ENCODE measurements at places on chromosomes 1 and 21.

GRCh38 chr1:93042187-93043056, 36.7 kb upstream of the MTF2 start:
- no peak for DNase-seq

DNA sequence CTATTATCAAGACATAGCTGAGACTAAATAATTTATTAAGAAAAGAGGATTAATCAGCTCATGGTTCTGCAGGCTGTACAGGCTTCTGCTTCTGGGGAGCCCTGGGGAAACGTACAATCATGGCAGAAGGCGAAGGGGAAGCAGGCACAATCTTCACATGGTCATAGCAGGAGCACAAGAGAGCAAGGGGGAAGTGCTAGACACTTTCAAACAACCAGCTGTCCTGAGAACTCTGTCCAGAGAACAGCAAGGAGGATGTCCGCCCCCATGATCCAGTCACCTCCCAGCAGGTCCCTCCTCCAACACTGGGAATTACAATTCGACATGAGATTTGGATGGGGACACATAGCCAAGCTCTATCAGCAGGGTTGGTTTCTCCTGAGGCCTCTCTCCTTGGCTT, 10.3 kb upstream of the SLC45A1 start:
- DNase-seq: no peak

DNA sequence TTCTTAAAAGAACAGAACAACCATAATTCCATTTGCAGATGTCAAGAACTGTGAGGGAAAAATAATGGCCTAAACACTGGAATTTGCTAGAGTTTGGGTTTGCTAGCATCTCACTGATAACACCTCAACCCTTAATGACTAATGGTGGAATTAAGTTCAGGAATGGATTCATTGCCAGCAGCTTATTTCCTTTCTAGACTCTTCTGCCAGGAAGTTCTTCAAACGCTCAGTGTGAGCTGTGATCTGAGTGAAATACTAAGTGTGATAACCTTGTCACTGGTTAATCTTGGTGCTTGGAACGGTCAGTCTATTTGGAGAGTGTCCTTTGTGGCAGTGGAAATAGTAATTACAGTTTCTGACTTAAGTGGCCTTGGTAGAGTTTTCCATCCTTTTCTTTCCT, 21.6 kb upstream of the PLEKHM2 start:
- DNase-seq: no peak

DNA sequence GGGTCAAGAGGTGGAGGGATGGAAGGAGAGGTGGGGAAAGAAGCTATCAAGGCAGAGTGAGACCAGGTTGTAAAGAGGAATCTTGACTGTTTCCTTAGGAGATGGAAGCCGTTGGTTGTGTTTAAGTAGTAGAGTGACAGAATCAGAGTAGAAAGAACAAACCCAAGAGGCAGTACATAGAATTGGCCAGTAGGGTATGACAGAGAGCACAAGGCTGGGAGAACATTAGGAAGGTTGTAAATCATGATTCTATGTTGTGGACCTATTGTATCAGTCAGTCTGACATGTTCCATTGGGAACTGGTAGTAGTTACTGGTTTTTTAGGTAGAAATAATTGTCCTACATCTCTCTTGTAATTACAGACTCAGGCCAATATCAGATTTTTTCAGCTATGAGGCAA, 486.9 kb upstream of the USP24 start:
- DNase-seq: no peak

- DNase-seq: peak; percentile 84
Measured at GRCh38 chr1:12208764-12209494, 20.9 kb upstream of the VPS13D start.

GRCh38 chr1:186636786-186637185, 43.4 kb downstream of the PTGS2 start:
- no peak for DNase-seq

DNA sequence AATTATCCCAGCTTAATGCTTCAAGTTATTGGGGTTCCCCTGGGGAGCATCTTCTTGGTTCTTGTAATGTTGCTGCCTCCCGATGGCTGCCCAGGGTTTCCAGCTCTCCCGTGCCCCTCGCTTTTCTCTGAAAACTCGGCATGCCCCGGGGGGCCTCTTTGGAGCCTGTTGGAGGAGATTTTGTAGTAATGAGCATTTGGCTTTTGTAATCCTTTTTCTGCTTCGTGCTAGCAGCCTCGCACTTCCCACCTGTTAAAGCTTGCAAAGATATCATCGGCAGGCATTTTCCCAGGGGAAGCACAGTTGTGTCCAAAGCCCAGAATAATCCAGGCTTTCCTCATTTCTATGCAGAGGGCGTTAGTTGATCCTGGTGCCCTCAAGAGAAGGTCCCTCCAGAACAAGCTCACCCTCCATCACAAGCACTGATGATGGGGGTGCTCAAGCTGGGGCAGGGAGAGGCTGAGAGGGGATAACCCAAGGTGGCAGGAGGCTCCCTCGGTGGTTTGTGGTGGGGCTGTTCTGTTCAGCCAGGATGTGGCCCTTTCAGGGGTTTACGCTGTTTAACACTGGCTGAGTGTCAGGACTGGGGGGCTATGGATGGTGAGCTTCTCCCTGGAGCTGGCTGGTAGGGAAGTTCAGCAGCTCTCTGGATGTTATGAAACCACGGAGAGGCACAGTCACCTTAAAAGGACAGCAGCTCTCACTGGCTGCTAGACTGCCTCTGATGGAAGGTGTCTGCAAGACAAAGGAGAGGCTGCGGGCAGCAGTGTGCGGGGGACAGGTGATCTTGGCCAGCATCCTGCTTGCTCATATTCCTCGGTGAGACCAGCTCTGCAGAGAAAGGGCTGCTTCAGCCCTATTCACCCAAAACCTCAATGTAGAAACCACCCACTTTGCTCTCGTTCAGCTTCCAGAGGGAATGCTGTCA, 477.1 kb upstream of the VAMP3 start:
- no peak for DNase-seq

GRCh38 chr1:30759718-30760281, 2.2 kb upstream of the LAPTM5 start:
- DNase-seq: peak; percentile 47

DNA sequence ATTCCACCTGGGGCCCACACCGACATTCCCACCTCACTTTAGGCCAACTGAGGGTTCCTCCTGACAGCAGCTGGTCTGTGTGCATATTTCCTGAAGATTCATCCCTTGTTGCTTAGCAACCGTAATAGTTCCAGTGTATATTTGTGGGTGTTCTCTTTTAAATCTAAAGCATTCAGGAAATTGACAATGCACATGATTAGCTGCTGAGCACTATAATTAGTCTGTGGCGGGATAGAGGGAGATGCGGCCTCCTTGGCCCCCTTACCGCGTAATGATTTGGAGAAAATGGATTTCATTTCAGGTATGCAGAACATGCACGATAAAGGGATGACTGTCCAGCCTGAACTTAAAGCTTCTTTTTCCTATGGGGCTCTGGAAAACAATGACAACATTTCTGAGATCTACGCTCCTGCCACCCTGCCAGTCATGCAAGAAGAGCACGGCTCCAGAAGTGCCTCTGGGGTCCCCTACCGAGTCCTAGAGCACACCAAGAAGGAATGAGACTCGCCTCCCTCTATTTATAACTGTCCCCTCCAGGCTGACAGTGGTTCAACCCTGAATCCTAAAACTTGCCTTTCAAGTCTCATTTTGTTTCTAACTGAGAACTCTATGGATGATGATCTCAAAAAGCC, 33.8 kb upstream of the RCAN3 start:
- no peak for DNase-seq

DNA sequence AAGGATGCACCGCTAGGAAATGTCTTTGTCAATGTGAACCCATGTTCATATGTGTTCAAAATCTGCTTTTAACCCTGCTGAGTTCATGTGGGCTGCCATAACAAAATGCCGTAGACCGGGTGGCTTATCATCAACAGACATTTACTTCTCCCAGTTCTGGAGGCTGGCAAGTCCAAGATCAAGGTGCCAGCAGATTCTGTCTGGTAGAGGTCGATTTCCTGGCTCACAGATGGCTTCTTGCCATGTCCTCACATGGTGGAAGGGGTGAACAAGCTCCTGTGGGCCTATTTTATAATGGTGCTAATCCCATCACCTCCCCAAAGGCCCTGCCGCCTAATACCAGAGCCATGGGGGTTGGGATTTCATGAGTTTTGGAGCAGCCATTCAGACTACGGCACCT, 4.6 kb upstream of the CDCP2 start:
- no peak for DNase-seq

DNA sequence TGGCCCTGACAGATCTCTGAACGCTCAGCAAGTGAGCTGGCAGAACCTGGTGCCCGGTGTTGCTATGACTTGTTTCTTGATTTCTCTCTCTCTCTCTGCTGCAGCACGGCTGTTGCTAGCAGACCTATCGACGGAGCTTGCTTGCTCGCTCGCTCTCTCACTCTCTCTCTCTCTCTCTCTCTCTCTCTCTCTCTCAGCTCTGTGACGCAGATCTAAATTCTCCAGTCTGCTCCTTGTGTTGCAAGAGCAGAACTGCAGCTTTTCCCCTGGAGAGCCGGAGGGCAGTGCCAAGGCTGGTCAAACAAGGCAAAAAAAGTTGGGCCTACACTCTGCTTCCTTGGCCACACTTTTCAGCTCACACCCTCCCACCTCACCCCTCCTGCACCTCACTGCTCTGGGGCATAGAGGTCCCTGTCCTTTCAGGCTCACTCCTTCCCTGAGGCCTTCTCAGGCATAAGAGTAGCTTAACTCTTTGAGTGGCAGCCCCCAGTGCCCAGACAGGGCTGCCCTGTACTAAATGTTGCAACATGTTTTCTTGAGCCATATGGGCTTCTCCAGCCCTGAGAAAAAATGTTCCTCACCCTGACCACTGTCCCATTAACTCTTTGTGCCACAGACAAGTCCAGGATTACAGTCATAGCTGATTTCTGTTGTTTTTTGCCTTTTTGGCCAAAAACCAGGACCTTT, 72.2 kb downstream of the CD46 start:
- DNase-seq: peak; percentile 73

- no peak for DNase-seq
Measured at GRCh38 chr1:21323091-21323490, 32.8 kb upstream of the ECE1 start.

- DNase-seq: no peak
Measured at GRCh38 chr1:187445066-187445465, 616.3 kb downstream of the PLA2G4A start.

DNA sequence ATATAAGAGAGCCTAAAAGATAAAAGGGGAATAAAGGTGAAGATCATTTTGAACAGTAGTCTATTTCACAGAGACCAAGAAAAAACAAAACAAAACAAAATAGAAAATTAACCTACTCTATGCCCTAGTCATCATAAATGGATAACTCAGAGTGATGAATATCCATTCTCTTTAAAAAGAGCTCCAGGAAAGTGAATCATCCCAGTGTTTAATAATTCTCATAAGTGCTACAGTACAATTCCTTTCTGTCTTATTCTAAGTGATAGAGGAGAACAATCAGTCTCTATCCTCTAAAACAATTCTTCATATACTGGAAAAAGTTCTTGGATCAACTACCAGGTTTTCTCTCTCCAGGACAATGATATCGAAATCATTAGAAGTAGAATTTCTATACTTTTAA, 45.8 kb downstream of the GDAP2 start:
- DNase-seq: no peak

- no peak for DNase-seq
Measured at GRCh38 chr1:15618655-15619525, 1.6 kb downstream of the DDI2 start.

DNA sequence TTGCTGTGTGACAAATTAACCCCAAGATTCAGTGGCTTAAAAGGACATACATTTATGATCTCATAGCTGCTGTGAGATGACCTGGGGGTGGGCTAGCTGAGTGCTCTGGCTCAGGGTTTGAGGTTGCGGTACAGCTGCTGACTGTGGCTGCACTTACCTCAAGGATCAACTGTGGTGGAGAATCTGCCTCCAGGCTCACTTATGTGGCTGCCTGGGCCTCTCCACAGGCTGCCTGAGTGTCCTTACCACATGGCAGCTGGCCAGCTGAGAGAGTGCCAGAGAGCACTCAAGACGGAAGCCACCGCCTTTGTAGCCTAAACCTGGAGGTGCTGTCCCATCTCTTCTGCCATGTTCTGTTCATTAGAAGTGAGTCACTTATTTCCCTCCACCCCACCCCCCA, 5.7 kb downstream of the LRRC71 start:
- no peak for DNase-seq

- DNase-seq: no peak
Measured at GRCh38 chr1:156285437-156285836, 1.3 kb downstream of the TMEM79 start.

GRCh38 chr1:99361406-99361805, 97.1 kb downstream of the PLPPR4 start:
- DNase-seq: no peak

- no peak for DNase-seq
Measured at GRCh38 chr1:150528196-150528595, 12.6 kb downstream of the FALEC start.

DNA sequence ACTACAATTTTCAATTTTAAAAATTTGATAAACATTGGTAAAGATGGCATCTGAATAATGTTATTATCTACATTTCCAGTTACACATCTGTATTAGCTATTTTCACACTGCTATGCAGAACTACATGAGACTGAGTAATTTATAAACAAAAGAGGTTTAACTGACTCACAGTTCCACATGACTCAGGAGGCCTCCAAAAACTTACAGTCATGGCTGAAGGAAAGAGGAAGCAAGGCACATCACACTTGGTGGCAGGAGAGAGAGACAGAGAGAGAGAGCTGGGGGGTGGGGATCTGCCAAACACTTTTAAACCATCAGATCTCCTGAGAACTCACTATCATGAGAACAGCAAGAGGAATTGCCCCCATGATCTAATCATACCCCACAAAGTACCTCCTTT, 850.0 kb downstream of the LTN1 start:
- DNase-seq: no peak

GRCh38 chr1:187474336-187474735, 645.6 kb downstream of the PLA2G4A start:
- no peak for DNase-seq

DNA sequence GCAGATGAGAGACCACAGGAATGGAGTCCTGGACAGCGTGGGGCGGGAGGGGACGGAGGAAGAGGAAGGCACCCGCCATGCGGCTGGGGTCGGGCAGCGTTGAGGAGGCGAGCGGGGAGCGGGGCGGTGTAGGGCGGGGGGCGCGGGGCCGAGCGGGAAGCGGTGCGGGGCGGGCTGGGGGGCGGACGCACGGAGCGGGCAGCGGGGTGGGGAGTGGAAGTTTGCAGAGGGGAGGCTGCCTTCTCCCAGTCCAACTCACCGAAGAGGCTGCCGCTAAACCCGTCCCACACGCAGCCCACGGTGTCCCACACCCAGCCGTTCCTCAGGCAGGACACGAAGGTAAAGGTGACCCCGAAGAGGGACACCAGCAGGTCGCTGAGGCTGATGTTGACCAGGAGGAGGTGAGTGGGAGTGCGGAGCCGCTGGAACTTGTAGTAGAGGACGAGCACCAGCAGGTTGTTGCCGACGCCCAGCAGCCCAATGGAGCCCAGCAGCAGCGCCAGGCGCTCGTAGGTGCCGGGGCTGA, 483 bp downstream of the CHML start:
- peak; percentile 13 for DNase-seq

- no peak for DNase-seq
Measured at GRCh38 chr1:84363019-84363418, 35.3 kb upstream of the DNASE2B start.
